Stimulated activated CD4-positive, alpha-beta T cell treated with anti-CD3 and anti-CD28 coated beads, TNF-alpha, amount 100 ng/mL, for 1 hour (primary cell): ENCODE measurements at places on chromosomes 12 and 14.

- DNase-seq: no peak
Observed at GRCh38 chr12:58608711-58609110, 311.6 kb downstream of the LRIG3 start.

DNA sequence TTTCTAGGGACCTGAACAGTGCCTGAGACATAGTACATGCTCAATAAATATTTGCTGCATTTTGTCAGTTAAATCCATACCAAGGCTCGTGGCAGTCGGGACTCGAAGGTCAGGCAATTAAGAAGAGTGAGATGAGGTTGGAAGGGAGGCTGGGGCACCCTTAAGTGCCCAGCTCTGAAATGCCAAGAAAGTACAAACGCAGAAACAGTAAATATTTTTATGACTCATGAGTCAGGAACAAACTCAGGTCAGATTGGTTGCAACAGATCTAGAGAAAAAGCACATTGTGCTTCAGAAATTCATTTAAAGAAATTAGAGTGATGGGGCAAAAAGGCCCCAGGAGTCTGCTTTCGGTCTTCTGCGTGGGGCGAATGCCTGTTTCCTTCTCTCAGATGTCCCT lies 83.0 kb upstream of the FZD10 start:
- DNase-seq: no peak

DNA sequence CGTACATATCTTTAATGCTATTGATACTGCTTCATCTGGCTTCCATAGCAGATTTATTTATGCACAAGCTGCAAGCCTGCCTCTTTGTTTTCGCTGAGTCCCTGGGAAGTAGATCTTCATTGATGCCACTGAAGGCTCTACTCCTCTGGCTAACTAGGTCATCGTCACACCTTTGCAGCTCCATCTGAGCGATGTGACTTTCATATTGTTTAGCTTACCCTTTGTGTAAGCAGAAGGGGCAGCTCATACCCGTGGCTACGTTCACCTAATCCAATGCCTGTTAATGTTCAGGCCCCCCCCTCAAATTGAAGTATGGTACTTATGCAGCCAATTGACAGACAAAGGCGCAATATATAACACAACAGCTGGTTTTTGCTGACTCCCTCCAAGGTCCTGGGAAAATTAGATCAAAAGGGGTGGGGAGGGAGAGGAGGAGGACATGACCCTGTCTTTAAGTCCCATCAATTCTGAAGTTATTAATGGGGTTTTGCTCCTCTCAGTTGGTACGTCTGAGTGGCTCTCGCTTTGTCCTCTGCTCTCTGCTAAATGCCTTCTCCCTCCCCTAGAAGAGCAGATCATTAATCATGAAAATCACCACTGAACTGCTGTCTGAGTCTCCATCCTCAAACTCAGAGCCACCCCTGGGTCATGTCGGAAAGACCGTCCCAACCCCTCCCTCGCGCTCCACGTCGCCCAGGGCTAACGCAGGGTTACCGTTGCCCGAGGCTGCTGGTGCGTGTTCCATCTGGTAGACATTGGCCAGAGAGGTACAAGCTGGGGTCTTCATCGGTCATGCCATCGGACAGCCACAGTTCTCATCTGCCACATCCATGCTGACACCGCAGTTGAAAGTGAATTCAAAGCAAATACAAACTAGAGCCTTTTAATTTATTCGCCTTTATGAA lies 128.8 kb downstream of the ADGRD1 start:
- no peak for DNase-seq

DNA sequence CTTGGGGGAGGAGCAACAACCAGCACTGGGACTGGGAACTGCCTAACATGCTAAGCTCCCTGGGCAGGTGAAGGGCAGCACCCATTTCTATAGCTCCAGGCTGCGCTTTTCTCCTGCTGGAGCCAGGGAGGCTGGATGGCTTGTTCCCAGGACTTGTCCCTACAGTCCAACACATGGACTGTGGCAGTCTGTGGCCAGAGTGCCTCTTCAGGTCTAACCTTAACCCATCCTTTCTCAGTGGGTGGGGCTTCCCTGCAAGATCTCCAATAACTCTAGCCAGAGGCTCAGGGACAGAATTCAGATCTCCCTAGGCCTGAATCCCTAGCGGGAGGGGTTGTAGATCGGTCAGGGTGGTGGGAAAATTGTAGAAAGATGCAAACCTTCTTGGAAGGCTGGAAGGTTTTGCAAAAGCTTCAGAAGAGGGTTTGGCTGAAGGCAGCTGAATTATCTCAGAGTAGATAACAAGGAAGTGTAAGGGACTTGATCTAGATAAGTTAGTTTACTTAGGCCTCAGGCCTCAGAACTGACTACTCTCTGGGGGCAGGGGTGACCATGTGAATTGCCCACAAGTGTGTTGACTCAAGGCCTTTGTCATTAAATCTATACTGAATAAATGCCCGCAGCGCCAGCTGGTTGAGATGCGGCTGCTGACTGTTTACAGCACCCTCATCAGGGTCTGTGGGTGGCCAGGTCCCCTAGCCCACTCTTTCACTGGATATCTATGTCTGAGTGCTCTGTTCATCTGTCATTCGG lies 60.7 kb downstream of the SSPN start:
- no peak for DNase-seq

GRCh38 chr12:112309797-112310196 lies 72.4 kb downstream of the HECTD4 start:
- no peak for DNase-seq

DNA sequence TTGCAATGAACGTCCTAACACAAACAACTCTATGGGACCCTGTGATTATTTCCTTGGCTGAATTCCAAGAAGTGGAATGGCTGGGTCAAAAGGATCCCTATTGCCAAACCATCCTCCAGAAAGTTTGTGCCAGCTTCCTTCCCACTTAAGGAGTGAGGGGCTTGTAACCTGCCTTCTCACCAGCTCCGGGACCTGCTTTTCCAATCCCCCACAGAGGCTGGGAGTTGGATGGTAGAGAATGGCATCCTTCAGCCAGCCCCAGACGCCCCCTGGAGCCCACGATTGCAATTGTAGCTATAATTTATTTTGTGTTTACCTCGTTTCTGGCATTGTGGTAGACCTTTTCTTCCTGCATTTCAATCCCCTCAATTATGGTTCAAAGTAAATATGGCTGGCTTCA lies 9.7 kb upstream of the ZDHHC22 start:
- DNase-seq: no peak

GRCh38 chr12:105723066-105723465 lies 392.6 kb downstream of the C12orf75 start:
- no peak for DNase-seq

- DNase-seq: no peak
Observed at GRCh38 chr12:93653079-93653478, 24.1 kb upstream of the CRADD start.

GRCh38 chr12:126160912-126161311 lies 1095.7 kb downstream of the AACS start:
- no peak for DNase-seq

DNA sequence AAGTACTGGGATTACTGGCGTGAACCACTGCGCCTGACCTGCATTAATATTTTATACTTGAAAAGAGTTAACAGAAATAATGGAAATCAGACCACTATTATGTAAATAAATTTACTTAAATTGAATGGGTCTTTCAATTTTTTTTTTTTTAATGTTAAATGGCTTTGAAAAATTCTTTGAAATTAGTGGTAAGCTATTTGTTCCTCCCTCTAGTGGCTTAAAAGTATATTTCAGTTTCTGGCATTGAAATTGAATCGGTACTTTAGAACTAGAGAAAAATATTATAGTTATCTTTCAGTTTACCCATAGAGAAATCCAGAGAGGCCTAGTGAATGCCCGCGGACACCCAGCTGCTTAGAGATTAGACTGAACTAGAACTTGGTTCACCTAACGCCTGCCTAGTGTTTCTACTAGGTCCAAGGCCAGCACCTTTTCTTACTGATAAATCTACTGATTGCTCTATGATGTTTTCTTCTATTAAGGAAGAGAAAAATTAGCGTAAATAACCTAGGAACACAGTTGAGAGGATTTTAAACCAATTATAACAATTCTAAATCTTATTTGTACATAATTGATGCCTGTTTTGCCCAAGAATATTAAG lies 106.5 kb downstream of the EML1 start:
- DNase-seq: no peak

GRCh38 chr12:70772836-70773235 lies 135.6 kb upstream of the PTPRB start:
- DNase-seq: no peak

DNA sequence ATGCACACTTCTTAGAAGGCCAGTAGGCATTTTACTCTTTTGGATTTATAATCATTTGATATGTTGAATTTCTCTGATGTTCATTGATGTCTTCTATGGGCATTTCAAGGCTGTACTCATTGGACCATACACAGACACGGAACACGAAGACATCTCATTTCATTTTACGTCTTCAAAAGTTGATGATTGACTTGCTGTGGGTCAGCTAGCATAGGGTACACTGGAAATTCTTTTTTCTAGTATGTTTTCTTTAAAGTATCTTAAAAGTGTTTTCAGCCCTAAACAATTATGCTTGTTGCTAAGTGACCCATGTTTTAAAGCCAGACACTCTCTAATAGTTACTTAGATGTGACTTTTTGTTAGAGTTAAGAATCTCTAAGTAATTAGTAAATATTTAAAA lies 16.3 kb downstream of the TRHDE start:
- no peak for DNase-seq
